ENCODE measurements at places on chromosomes 1 and 21.

DNA sequence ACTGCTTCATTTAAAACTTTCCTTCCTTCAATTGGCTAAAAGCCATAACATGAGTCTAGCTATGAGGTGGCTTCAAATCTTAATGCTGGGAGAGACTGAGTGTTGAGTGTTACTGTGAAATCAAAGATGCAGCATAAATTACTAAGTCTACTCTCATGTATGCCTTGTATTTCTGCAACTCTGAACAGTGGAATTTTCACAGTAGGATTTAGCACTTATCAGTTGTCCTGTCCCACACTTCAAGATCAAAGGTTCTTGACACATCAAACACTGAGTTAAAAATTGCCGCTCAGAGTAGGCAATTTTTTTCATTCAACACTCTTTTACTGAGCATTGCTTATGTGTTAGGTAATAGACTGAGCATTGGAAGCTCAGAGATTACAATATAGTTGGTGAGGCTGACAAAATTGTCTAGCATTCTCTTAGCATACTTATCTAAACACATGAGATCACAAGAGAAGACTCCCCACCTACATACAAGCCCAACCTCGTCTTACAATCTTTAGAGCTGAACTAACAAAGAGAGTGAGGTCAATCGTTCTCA is 56.4 kb upstream of the ADORA3 start:
- no peak for DNase-seq

- DNase-seq = peak; percentile 77
Measured at GRCh38 chr1:44652445-44653106, 21.7 kb downstream of the TMEM53 start.

DNA sequence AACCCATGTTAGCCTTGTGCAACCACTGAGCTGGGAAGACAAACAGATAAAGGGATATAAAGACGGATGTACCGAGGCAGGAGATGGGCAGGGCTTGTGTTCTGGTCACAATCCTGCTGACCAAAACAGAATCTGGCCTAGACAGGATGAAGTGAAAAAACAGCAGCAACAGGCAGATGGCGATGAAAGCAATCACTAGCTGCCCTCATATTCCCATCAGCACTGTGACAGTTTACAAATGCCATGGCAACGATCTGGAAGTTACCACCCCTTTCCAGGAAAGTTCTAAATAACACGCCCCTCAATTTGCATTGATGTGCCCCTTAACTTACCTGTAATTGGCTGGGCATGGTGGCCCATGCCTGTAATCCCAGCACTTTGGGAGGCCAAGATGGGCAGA is 40.6 kb upstream of the CD46 start:
- DNase-seq = no peak

GRCh38 chr1:188194916-188195315 is 1366.2 kb downstream of the PLA2G4A start:
- no peak for DNase-seq

DNA sequence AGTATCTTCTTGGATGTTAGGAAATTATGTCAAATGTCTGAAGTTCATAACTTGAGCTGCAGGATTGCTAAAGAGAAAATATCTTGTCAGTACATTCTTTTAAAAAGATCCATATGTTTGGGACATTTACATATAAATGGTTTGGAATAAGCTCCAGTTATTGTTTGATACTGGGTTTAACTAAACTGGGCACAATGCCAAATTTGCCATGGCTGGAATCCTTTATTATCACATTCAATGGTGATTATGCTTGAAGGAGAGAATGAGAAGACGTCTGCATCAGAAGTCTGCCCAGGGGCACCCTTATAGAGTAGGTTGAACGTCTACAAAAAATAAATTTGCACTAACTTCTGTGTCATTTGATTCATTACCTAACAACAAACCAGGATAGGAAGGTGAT is 652.5 kb downstream of the AMY1C start:
- DNase-seq = no peak

- DNase-seq = no peak
Measured at GRCh38 chr1:101285922-101286570, 49.2 kb downstream of the S1PR1 start.

DNA sequence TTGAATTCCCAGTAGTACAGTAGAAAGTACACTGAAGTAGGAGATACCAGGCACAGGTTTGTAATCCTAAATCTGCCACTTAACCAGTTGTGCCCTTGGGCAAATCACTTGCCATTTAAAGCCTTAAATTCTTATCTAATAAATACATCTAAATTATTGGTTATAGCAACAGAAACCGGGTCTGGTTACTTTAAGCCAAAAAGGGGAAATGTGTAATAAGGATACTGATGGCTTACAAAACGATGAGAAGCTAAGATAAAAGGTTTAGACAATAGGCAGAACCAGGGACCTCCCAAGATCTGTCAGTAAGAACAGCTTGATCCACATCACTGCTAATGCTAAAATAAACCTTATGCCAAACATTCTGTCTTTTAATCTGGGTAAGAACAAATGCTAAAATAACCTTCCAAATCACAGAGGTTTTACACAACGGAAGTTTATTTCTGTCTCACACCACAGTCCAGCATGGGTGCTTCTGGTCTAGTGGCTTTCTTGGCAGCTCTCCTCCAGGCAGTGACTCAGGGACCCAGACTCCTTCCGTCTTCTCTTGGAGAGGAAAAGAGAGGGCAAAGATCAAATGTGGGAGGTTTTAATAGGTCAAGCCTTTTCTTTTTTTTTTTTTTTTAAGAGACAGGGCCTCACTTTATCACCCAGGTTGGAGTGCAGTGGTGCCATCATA is 16.5 kb upstream of the ZMYM1 start:
- DNase-seq = no peak

- no peak for DNase-seq
Measured at GRCh38 chr1:214523124-214523824, 28.1 kb downstream of the PTPN14 start.

DNA sequence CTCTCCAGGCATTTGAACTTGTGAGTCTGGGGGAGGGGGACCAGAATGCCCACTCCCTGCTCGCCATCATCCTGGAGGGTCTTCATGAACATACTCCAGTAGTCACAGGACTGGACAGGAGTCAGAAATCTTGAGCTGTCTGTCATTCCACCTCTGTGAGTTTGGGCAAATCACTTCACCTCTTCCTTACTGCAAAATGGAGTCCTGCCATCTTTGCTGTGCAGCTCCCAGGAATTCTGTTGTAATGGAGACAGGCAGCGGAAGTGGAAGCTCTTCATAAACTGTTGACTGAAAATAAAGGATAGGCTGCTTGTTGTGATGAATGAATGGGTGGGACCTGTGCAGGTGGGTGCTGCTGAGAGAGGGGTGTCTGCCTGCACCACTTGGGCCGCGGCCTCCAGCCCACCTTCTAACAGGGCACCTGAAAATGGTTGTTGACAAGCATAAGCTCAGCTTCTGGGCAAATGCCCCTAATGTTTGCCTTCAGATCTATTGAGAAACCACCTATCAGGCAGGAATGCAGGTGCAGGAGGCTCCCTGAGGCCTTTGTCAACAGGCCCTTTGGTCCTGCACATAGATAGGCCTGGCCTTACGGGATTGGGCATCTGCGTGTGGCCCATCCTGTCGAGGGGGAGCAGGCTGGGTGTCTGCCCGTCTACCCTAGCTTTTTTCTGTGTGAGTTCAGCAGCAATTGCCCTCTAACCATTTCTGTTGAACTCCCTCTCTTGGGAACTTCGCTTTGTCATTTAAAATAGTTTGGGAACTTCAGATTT is 321.0 kb downstream of the RPS6KC1 start:
- DNase-seq = no peak

DNA sequence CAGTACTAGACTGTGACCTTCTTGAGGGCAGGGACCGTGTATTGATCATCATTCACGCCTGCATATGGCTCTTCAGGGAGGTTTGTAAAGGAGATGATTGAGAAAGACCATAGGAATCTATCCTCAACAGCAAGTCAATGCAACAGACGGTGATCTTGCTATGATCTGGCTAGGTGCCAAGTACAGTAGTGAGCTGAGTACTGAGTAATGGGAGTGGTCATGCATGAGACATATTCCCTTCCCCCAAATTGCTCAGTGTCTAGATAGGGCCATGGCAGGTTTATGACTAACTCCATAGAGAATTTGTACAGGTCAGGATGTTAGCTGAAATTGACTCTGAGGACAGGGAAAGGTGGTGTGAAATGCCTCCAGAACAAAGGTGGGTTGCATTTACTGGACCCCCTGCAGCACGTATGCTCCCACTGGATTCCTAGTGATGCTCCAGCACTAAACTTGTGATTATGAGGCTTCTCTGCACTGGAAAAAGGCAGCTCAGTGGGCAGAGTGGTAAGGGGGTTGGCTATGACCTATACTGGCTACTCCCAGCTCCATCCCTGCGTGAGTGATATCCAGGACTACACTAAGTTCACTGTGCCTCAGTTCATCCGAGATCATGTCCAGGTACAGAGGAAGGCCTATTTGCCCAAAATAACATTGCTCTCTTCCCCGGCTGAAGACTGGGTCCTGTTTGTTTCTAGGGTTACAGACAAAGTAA is 37.2 kb downstream of the KCNJ6 start:
- DNase-seq = no peak

- DNase-seq = no peak
Measured at GRCh38 chr1:2914702-2915101, 106.6 kb upstream of the ACTRT2 start.

- no peak for DNase-seq
Measured at GRCh38 chr1:194300776-194301175, 1114.4 kb upstream of the B3GALT2 start.

DNA sequence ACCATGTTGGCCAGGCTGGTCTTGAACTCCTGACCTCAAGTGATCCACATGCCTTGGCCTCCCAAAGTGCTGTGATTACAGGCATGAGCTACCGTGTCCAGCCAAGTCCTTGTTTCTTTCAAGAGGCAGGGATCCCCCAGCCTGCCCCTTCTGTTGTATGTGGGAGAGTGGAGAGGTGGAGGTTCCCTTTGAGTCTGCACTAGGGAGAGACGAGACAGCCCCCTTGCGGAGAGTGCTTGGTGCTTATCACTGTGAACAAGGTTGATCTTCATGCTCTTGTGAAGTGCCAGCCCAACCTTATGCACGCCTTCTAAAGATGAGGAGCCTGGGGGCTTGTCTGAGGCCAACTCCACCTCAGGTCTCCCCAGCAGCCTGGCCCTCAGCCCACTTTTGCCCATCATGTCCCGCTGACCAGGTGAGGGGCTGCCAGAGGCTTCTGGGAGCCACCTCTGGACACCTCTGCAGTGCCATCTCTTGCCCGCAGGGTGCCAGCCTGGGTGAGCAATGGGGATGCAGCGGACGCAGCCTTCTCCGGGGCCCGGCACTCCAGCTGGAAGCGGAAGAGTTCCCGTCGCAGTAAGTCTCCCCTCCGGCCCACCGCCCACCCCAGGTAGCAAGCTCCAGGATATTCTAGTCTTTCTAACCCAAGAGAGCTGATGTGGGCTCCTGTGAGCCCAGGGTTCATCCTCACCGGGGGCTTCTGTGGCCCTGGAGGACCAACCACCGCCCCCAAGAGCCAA is 62.3 kb downstream of the ARHGEF10L start:
- DNase-seq = no peak

DNA sequence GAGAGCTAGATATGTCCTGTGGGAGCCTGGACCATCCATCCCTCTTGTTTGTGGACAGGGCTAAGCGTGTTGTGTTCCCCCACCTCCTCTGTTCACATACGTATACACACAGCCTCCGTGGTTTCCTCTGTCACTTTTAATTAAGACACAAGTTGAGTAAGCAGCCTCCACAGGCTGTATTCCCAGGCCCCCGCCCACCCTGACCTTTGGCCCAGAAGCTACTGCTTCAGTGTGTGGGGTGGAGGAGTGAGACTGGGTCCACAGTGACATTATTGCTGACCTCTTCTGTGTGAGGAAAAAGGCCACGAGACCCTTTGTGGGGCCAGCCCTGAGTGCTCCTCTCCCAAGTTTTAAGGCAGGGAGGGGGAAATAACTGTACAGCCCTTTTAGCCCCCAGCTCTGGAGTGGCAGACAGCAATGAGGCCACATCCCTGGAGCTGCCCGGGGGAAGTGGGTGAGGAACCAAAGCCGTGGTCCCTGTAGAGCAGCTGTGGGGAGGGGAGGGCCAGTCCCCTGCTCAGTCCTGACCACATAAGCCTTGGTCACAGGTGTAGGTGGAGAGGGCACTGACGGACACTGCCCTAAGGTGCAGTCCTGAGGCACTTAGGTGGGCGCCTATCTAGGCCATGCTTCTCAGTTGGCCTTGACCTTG is 4.4 kb downstream of the ELOVL1 start:
- DNase-seq = no peak

DNA sequence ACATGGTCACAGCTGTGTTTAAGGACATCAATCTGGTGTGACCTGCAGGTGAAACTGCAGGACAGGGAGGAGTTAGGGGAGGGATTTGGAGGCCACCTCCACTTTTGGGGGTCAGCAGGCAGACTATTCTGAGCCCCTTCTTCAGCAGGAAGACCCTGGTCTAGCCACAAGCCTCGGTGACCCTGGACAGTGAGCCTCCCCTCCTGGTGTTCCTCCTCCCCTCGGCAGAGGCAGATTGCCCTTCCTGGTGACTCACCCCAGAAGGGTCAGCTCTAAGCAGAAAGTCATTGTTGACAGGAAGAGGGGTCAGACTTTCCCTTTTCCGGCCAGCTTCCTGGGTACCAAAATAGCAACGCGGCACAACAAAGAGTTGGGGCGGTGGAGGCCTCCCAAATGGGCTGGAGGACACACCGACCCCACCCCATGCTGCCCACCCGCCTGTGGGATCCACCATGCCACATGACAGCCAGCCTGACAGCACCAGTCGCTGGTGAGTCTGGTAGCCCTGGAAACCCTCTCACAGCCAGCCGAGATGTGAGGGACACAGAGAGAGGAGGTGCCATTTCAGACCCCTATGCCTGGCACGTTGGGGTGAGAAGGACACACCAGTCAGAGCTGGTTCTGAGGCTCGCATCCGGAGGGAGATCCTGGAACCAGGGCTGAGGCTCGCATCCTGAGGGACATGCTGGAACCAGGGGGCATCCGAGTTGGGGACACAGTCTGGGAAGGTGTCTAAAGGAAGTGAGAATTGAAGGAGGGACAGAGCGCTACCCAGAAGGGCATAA is 14.7 kb upstream of the CSF1 start:
- no peak for DNase-seq

DNA sequence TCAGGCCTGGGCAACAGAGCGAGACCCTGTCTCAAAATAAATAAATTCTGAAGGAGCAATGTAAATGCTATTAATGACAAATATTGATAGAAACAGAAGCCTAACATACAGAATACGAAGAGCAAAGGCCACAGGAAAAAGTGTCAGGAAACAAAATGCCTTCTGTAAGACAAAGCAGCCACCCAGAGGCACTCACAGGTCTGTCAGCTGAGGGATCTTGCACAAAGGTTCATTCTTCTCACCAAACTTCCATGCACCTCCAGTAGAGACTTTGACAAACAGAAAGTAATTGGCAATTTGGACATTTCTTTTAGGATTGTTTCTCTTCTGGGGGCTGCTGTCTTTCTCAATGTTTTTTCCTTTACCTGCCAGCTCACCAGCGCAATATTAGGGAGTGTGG is 1.2 kb upstream of the ALDH9A1 start:
- DNase-seq = no peak

DNA sequence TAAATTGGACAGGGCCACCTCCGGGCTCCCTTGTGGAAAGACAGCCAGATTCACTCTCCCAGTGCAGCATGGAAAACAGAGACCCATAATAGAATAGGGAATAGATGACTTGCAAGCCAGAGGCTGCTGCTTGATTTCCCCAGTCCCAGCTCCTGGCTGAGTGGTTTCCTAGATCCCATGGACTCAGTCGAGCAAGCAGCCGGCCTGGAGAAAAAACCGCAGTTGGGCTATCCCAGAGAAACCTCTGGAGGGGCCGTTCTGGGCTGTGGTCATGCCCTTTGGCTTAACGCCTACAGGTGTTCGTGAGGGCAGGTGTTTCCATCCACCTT is 61.7 kb downstream of the ELK4 start:
- DNase-seq = no peak

Data from neuronal stem cell (in vitro differentiated cells).